ENCODE measurements at places on chromosomes 7 and 10.

- peak; percentile 61 for DNase-seq
These were observed 223.5 kb upstream of the PHYHIPL start for GRCh38 chr10:58952747-58953466.

GRCh38 chr10:129707406-129708388 lies 240.7 kb downstream of the MGMT start:
- DNase-seq: no peak

DNA sequence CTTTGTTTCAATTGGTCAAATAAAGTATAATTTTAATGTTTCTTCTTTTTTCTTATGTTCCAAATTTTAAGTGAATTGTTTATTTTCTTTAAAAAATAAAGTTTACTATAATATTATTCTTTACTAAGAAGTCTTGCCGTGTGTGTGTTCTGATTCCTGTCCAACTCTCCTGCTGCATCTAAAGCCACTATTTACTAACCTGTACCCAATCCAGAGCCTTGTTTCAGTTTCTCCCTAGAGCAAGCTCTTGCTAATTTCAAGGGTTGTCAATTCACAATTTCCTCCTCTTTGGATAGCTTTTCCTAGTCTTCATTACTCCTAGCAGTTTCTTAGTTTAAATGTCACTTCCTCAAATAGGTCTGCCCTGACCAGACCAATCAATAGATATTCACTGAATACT lies 314.9 kb upstream of the SEMA3A start:
- no peak for DNase-seq

DNA sequence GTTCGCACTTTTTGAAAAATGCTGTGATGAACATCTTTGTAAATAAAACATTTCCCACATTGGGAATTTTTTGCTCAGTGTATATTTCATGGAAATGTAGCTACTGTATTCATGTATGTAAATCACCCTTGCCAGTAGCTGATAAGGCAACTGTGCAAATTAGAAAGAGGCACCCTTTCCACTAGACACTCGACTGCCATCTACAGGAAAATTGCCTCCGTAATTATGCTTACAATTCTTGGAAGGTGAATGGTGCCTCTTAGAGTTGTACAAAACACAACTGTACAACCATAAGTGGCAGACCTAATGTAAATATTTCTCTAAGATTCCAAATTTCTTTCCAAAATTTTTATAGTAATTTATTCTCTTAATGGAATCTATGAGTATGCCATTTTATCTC lies 491.7 kb downstream of the CCSER2 start:
- no peak for DNase-seq

- no peak for DNase-seq
These were observed 12.0 kb upstream of the GOT1 start for GRCh38 chr10:99442394-99442793.

DNA sequence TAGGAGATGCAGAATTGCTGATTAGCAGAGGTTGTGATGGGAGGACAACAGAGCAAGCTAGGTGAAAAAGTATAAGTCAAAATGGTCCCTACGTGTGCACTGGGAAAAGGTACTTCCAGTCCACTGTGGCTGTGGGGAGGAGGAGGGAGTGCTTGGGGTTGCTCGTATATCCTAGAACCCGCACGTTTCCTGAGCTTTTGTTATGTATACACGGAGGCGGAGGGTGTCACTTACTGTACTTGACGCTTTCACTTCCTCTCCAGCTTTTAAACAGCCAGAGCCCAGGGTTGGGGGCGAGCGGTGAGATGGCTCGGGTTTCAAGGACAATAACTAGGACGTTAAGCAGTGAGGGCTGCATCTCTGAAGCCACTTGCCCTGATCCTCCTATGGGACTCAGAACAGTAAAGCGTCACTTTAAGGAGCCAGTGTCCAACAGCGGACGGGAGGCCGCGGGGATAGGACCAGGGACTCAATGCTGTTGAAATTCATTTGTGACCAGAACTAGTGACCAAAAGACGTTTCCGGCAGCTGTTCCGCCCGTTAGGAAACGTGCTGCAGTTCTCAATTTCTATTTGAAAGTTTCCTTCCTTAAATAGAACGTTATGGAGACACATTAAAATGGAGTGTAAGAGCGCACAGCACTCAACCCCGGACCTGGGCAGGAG lies 985 bp upstream of the ETV1 start:
- DNase-seq: peak; percentile 38

GRCh38 chr10:103622286-103622685 lies 128.8 kb downstream of the NEURL1 start:
- no peak for DNase-seq

GRCh38 chr10:49611816-49612512 lies 1.9 kb downstream of the SLC18A3 start:
- DNase-seq: no peak

DNA sequence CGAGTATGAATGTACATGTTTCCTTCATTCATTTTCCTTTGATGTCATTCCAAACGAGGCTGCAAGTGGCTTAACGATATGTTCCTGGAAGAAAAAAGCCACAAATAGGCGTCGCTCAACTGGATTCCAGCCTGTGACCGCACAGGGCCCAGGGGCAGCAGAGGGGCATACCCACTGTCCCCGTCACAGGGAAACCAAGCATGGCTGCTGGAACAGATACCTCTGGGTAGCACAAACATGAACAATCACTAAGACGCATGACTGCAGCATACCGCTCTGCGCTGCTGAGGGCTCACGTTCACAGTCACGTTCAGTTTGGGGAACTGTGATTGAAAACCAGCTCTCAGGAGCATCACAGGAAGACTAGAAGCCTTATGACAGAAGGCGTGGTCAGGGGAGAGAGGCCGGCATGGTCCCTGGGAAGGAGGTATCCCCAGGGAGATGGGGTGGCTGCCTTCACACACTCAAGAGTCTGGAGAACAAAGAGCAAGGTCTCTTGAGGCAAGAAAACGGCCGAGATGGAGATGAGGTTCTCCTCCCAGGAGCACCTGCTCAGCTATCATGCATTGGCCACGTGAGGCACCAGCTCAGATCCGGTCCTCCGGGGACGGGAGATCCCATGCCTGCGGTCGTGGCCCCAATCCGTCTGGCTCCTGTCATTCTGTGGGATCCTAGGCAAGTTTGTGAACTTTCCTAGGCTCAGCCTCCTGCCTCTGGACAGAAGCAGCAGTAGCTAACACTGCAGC lies 213.6 kb downstream of the DIP2C start:
- no peak for DNase-seq

Data from EL (cell line).